Stimulated activated CD4-positive, alpha-beta T cell treated with anti-CD3 and anti-CD28 coated beads, Interleukin-4, amount 100 ng/mL, for 4 hours (primary cell): ENCODE measurements at places on chromosomes 1 and 21.

DNA sequence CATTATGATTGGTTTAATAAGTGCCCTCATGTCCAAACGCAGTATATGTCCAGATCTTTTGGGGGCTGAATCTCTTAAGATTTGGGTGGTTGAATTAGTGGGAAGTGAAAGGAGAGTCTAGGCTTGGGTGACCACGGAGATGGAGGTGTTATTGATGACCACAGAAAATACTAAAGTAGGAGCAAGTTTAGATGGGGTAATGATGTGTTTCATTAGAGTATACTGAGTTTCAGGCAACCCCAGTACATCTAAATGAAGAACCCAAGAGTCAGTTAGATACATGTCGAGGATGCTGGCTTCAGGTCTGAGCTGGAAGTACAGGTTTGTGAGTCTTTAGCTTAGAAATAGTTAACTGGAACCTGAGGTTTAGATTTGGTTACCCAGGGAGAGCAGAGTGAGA, 6.5 kb upstream of the ZZZ3 start:
- no peak for DNase-seq

- no peak for DNase-seq
Measured at GRCh38 chr1:56399795-56400194, 179.6 kb downstream of the PLPP3 start.

DNA sequence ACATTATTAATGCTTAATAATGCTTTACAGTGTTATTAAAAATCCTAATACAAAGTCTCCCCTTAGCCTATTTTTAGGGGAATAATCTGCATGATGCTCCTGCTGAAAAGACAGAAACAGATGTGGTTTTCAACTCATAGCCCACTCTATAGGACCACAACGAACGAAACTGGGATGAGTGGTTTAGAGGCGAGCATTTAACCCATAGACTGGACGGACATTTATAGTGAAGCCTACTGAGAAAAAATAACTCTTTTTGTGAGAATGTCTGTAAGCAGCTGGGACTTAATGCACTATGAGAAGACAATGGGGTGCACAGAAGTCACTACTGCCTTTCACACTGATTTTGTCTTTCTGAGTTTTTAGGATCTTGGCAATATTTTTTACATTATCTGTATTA, 1599.6 kb upstream of the B3GALT2 start:
- DNase-seq: no peak

DNA sequence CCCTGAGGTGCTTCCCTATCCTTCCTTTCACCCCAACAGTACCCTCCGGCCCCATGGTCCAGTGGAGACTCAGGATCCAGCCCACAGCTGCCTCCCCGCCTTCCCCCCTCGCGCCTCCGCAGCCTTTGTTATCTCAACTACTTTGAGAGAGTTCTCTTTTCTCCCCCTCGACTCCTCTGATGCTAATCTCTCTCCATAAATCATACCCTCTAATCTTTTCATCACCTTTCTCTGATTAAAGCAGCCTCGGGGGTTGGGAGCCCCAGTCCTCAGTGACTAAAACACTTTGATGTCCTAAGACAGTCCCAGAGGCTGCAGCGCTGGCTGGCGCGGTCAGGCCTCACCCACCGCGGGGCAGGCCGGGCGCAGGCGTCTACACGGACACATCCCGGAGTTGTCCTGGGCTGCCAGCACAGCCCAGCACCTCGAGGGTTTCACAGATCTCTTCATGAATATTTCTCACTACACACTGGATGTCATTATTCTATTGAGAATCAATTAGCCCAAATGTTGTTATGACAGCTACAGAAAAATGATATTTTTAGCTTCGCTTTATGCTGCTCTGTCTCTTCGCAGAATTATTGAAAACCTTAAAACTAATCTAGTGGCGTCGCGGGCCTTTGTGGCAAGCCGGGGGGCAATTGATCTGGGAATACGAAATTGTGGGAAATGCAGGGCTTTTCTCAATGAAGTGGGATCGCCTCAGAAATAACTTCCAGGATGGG, 289.5 kb downstream of the RRAGC start:
- DNase-seq: no peak

DNA sequence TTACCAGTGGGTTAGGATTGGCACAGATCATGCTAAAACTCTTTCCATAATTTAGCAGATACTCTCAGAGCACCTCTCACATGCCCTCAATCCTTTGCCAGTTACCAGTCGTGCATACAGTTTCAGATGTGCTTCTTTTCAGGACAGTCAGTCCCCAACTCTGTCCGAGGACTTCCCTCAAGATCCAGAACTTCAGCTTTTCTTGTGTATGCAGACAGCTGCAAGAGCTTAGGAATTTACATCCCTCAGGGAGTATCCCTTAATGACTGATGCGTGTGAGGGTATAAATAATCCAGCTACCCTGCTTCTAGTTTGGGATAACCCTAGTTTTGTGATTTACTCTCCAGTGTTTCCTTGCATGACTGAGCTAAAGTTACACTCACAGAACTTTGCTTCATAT, 393.0 kb upstream of the PLXNA2 start:
- no peak for DNase-seq

DNA sequence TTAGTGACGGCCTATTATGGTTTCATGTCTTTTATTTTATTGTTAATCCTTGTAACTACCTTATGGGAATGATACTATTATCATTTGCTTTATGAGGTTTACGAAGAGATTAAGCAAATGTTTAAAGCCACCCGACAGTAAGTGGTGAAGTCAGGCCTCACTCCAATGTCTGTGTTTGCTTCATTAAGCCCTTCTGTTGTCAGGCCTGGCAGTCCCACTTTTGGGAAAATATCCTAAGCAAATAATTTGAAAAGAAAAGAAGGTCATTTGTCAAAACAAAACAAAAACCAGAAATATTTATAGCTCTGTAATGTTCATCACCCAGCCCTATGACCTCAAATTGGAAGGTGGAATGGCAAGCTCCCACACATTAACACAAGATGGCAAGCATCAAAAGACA, 40.7 kb upstream of the USP24 start:
- DNase-seq: no peak

DNA sequence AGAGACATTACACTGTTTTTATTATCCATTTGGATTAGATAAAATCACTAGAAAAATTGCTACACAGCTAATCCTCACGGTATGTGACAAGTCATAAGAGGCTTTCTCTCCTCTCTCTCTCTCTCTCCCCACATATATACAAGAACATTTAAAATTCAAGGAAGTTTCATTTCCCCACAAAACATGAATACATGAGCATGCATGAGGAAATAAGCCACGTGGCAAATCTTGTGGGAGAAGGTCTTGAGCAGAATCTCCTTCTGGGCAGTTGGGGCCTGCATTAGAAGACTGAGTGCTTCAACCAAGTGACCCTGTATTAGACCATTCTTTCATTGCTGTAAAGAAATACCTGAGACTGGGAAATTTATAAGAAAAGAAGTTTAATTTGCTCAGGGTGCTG, 1313.1 kb downstream of the MRPL39 start:
- DNase-seq: no peak

- DNase-seq: no peak
Measured at GRCh38 chr1:79781261-79781660, 774.7 kb upstream of the ADGRL4 start.

DNA sequence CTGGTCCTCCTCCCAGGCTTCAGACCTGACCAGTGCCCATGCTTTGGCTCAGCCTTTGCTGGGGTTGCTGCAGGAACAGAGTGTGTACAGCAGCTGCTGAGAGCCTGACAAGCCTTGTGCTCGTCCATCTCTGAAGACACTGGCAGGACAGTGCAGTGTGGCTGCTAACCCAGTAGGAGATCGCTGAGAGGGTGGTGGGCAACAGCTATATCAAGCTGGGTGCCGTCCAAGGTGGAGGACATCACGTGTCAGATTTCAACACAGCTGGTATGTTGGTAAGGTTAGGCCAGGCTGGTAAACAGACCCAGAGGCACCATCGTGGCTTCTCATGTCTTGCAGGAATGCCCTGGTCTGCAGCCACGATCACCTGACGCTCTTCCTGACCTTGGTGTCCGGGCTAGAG, 17.9 kb upstream of the SLC25A34 start:
- no peak for DNase-seq

DNA sequence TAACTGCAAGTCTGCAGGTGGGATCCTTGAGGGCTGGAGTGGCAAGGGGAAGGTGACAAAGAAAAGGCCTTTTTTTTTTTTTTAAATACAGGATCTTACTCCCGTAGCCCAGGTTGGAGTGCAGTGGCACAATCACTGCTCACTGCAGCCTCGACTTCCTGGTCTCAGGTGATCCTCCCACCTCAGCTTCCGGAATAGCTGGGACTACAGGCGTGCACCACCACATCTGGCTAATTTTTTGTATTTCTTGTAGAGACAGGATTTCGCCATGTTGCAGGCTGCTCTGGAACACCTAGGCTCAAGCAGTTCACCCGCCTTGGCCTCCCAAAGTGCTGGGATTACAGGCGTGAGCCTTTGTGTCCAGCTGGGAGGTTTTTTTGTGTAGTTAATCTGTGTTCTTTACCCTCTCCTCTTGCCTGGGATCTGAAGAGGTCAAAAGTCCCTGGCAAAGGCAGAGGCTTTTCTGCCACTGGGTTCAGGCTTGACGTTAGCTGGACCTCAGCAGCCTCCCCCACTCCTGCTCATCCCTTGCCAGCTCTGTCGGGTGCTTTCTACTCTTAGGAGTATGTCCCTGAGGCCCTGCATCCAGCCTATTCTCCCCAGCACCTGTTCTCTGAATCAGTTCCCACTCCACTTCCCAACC, 5.2 kb downstream of the IL6R start:
- DNase-seq: no peak

- DNase-seq: no peak
Measured at GRCh38 chr1:229538945-229539344, 19.6 kb downstream of the ABCB10 start.

DNA sequence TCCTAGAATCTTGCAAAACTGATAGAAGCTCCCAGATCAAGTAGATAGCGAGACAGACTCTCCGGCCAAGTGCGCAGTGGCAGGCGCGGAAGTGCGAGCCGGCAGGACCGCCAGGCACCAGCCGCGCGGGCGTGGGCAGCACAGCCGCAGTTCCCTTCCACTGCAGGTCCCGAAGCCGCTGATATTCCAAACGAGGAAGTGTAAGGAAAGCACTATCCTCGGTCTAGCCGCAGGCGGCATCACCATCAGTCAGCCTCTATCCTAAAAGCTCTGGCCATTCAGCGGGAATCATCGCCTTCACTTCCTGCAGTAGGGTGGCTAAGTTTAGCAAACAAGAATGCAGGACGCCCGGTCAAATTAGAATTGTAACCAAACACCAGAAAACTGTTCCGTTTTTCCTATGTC, 710 bp downstream of the GLRX2 start:
- DNase-seq: peak; percentile 20

DNA sequence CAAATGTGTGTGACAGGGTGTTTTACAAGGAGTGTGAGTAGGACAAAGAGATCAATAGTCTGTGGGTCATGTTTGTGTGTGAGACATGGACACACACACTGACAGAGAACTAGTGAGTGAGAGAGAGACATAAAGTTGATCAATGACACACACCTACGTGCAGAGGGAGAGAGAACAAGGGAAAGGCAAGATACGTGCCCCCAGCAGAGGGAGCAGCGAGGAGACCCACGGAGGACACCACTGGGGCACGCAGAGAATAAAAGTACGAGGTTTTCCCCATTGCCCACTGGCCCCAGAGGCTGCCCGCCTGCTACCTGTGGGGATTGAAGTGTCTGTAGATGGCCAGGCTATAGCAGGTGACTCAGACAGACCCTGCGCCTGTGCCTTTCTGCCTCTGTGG, 130.2 kb upstream of the CSF3R start:
- no peak for DNase-seq

DNA sequence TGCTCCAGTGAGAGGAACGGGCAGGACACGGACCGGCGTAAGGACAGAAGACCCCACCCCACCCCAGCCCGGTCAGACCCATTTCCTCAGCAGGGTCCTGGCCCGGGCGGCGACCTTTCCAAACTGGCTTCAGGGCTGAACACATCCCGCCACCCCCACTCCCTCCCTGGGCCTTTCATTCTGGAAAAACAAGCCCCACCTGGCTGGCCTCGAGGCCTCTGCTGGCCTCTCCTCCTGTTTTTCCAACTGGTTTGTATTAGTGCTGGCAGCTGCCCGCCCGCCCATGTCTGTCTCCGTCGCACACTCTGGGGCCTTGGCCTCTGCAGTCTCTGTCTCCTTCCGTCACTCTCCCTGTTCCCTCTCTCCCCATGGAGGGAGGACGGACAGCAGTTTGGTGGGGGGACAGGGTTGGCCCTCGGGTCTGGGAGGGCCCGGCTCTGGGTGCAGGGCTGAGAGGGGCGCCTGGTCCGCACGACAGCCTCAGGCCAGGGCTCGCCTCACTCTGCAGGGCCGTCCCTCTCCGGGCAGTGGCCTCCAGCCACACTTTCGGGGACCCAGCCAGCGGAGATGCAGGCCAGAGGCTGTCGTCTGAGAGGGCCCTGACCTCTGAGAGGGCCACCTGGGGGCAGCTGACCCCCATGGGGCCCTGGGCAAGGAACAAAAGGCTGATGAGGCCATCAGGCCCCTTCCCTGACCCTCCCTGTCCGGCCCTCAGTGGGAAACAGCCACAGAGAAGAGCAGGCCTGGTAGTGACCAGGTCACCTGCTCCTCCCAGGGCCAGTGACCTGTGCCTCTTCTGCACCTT, 1.5 kb upstream of the MXRA8 start:
- DNase-seq: no peak

GRCh38 chr1:187680823-187681222, 852.1 kb downstream of the PLA2G4A start:
- DNase-seq: no peak

DNA sequence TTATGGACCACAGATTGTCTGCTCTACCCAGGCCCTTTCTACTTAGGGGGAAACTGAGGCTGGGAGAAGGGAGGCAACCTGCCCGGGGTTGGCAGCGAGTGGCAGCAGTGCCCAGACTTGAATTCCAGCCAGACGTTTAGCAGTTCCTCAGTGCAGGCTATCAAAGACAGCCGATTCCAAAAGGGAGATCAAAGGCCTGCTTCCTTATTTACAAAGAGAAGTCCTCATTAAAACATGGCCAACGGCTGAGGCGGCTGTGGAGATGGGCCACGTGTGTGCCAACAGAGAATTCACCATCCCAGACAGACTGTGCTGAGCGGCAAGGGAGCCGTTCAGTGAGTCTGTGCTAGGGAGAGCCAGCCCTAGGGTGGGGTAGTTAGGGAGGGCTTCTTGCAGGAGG, 27.7 kb downstream of the C1QB start:
- no peak for DNase-seq

- no peak for DNase-seq
Measured at GRCh38 chr1:20634594-20635084, 1.4 kb downstream of the PINK1 start.

- DNase-seq: no peak
Measured at GRCh38 chr1:212712451-212713303, 13.0 kb upstream of the BATF3 start.
